ENCODE measurements at places on chromosomes 12 and 14.

DNA sequence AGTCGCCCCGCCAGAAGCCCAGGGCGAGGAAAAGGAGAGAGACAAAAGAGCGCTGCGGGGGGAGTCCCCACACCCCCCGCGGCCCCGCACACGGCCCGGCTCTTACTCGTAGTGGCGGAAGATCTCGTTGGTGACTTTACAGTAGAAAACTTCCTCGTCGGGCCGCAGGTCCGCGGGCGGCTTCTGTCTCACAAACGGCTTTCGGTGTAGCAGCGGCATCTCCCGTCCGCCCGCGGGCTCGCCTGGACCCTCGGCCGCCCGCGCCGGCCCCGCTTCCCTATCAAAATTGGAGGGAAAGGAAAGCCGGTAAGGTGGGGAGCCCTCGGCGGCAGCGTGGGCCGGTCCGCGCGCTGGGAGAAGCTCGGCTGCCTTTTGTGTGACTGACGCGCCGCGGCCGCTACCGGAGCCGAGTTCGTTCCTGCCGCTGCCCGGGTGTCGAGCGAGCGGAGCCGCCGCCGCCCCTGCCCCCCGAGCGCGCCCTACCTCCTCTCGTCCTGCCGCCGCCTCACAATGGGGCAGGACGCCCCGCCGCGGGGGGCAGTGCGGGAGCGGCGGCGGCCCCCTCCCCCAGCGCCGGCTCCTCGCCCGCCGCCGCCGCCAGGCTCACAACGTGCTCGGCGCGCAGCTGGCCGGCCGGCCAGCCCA lies 652 bp downstream of the BAZ1A start:
- no peak for DNase-seq

- no peak for DNase-seq
Observed at GRCh38 chr12:128316973-128317526, 50.1 kb downstream of the TMEM132C start.

DNA sequence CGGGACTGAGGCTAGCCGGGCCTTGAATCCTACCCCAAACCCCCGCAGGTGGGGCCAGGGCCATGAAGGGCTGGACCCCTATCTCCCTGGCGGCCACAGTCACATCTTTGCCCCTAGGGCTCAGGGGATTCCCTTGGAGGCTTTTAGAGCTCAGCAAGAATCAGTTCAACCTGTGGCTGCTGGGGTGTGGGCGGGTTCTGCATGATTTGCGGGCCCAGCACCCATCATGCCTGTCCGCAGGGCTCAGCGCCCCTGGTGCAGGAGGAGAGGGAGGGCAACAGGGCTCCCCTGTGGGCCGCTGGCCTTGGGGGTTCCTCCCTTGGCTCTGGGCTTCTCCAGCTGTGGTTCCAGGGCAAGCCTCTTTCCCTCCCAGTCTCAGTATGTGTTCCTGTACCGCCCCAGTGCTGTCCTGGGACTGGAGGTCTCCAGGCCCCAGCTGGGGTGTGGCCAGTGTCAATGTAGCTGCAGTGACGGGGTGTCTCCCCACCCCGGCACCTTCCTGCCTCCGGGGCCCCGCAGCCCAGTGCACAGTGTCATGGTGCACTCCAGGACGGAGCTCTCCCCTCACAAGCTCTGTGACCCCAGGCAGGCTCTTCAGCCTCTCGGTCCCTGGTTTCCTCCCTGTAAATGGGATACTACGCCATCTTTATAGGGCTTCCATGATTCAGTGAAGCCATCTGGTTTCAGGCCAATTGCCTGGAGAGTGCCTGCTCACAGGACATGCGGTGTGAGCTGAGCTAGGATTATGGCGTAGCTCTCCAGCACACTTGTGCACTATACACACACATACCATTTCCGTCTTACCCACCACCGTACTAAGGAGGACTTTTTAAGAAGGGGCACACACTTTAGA lies 9.9 kb upstream of the LBHD2 start:
- DNase-seq, result no peak

DNA sequence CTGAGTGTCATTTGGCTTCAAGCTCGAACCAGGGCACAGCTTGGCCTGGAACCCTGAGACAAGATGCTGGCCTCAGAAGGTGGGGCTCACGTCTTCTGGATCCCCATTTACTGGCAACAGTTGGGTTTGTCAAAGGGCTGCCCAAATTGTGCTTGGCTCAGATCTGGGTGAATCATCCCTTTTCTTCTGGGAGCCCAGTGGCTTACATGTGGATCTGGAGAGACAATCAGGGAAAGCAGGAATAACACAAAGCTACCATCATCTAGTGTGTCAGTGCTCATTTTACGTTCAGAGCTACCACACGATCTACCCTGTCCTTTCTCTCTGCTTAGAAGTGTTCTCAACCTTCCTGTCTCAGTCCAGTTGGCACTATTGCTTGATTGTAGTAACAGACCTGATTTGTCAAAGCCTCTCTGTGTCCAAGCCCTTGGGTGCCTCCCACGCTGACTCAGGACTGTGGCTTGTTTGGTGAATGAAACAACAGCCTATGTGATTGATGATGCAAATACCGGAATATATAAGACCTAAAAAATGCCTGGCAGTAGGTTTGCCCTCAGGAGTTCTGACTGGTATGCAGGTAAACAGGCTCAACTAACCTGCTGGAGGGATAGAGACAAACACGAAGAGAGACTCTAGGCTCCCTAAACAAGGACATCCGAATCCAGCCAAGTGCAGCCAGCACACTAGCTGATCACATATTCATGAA lies 974.3 kb downstream of the VRK1 start:
- no peak for DNase-seq

DNA sequence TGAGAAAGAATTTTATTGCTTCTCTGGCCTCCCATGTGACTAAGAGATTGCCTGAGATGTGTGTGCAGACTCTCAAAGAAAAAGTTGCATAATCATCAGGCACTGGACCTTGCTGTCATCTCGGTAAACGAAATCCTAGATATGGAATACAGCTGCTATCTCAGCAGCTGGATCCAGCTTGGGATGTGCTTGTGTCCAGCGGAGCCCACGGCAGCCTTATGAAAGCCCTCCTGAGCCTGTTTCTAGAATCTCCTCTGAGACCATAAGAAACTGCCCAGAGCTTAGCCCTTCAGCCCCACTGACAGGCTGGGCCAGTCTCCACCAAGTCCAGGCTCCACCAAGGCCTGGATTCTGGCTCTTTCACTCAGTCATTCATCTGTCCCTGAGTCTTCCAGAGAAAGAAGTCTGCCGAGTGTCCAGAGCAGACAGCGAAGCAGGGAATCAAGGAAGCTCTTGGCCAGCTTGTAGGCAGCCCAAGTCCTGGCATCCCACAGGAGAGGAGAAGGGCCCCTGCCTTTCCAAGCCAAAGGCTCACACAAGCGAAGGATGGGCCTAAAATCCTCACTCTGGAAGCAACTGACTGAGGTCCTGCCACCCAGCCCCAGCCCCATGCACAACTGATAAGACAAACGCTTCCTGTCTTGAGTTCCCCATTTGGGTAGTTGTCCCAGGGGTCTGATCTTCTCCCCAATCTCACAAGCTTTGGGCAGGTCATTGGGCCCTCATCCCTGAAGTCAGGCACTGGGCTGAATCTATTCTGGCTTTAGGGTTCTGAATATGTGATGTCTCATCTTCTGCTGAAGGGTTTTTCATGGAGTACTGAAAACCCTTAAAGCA lies 97.8 kb downstream of the SEC23A start:
- no peak for DNase-seq

DNA sequence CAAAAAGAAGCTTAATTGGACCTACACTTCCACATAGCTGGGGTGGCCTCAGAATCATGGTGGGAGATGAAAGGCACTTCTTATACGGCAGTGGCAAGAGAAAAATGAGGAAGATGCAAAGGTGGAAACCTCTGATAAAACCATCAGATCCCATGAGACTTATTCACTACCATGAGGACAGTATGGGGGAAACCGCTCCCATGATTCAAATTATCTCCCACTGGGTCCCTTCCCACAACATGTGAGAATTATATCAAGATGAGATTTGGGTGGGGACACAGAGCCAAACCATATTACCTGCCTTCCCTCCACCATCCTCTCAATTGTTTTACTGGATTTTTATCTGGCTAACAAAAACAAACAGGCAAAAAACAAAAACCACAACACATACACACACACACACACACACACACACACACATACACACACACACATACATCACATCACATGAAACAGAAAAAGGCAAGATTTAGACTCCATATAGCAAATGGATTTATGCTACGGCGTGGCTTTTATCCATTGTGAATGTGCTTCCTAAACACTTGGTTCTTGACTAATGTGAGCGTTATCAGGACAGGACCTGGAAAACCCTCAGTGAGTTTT lies 66.7 kb downstream of the ZFP36L1 start:
- DNase-seq, result no peak

- DNase-seq, result no peak
Observed at GRCh38 chr12:112936927-112937326, 1.3 kb upstream of the OAS3 start.

GRCh38 chr14:84125676-84126075 lies 1404.3 kb upstream of the FLRT2 start:
- DNase-seq, result no peak

- no peak for DNase-seq
Observed at GRCh38 chr12:18942669-18943068, 186.9 kb upstream of the PLEKHA5 start.

GRCh38 chr14:28057359-28058296 lies 709.0 kb upstream of the FOXG1 start:
- DNase-seq, result no peak

DNA sequence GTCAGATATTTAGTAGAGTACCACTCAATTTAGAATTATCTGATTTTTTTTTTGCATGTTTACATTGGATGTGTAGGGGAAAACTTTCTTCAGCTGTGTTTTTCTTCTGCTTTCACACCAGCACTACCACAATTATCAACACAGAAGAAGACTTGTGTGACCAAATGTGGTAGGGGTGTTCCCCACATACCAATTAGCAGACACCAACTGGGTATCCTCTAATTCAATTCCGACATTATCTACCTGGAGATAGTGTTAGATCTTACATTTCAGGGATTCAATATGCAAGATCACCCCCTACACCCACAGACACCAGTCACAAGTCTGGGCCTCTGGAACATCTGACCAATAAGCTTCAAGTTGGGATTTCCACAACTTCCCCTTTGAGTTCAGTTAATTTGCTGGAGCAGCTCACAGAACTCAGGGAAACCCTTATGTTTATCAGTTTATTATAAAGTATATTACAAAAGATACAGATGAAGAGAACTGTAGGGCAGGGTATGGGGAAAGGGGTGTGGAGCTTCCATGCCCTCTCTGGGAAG lies 4.1 kb upstream of the KLRG1 start:
- DNase-seq, result no peak

- no peak for DNase-seq
Observed at GRCh38 chr14:22622255-22622654, 21.9 kb downstream of the OR6J1 start.

- no peak for DNase-seq
Observed at GRCh38 chr14:61147831-61148549, 133.1 kb downstream of the TMEM30B start.

GRCh38 chr14:100239211-100239839 lies 381 bp downstream of the YY1 start:
- DNase-seq, result no peak

DNA sequence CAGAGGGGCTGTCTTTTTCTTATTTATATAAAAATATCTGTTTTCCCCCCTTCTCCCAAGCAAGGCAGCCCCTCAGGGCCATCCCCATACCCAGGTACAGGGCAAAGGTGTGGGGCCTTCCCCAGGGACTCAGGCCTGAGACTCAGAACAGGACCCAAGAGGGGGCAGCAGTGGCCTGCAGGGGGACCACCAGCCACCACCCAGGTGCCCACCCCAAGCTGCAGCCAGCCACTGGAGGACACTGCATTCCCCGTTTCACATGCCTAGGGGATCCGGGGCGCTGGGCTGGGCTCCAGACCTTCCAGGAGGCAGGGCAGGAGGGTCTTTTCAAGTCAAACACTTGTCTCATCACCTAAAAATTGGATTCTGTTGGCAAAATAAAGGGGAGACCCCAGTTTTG lies 83.3 kb downstream of the SCARB1 start:
- DNase-seq, result no peak

- DNase-seq, result no peak
Observed at GRCh38 chr12:124296295-124296915, 1.5 kb downstream of the RFLNA start.

DNA sequence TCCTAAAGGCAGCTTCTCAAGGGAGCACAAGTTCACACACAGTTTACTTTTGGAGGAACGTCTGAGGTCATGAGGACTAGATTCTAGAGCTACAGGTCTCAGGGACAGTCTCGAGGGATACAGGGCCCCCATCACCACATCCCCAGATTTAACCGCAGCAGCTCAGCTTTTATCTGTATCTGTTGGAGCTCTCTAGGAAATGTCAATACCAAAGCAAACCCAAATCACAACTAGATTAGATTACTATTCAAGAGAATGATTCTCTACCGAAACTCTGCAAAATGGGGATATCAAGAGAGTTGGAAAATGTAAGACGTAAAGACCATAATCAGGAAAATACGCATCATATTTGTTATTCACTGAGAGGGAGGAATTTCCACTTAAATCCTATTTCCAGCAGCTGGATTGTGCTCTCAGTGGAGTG lies 4.0 kb upstream of the MYRFL start:
- no peak for DNase-seq

Data from urinary bladder (tissue), 4 donors.